Left hindlimb (tissue), 1 donor: ENCODE measurements at places on chromosomes 5 and 9.

DNA sequence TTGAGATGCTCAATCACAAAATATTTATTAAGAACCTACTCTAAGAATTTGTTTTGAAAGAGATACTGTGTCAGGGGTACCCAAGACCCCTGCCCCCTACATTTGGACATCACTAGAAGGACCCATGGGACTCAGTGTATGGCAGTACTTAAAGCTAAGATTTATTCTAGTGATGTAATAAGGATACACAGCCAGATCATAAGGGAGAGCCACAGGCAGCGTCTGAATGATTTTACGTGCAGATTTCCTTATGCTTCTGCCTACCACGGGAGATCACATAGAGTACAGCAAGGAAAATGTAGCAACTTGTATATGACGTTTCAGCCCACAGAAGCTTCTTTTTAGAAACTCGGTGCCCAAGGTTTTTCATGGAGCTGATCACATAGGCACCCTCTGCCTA lies 172.9 kb downstream of the DEPDC1B start:
- no peak for DNase-seq

GRCh38 chr9:37902796-37903646 lies 906 bp downstream of the SLC25A51 start:
- no peak for DNase-seq

GRCh38 chr5:176533894-176534611 lies 3.1 kb downstream of the RNF44 start:
- DNase-seq: no peak

GRCh38 chr5:111231119-111231518 lies 6.9 kb downstream of the CAMK4 start:
- DNase-seq: no peak

DNA sequence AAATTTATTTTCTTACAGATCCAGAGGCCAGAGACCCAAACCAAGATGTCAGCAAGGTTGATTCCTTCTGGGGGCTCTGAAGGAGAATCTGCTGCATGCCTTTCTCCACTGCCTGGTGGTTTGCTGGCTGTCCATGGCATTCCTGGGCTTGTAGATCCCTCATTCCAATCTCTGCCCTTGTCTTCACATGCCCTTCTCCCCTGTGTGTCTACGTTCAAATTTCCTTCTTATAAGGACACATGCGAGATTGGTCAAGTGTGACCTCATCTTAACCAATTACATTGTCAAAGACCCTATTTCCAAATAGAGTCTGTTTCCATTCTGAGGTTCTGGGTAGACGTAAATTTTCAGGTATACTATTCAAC lies 84.5 kb upstream of the RAI14 start:
- DNase-seq: no peak

GRCh38 chr9:134519375-134520070 lies 122.1 kb upstream of the COL5A1 start:
- no peak for DNase-seq

- DNase-seq: no peak
Observed at GRCh38 chr5:96758621-96759020, 49.1 kb downstream of the ERAP1 start.

DNA sequence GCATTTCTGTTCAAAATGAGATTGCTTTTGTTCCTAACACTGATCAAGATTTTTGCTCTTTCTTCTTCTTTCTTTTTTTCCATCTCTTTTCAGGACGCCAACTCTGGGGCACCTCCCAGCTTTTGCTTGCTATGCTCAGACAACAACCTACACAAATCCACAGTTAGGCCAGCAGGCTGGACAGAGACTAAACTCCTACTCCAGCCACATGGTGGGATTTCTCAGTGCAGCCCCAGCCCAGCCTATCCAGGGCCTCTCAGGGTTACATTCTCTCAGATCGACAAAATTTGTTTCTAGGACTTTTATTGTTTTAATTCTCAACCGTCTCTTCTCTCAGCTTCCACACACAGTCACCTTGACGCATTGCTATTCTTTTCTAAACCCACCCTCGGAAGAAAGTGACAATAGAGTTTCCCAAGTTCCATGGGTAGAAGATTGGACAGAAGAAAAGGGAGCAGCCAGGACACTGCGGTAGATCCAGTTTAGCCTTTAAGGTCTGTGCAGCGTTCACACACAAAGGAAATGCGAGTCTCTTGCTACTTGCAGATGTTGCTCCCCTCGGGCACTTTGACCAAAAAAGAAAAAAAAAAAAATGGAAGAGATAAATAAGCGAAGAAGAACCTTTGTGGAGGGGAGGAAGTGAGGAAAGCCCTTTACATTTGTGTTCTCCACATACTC lies 588.6 kb upstream of the GRAMD2B start:
- DNase-seq: no peak

GRCh38 chr9:125507226-125507625 lies 199.8 kb downstream of the MAPKAP1 start:
- no peak for DNase-seq

DNA sequence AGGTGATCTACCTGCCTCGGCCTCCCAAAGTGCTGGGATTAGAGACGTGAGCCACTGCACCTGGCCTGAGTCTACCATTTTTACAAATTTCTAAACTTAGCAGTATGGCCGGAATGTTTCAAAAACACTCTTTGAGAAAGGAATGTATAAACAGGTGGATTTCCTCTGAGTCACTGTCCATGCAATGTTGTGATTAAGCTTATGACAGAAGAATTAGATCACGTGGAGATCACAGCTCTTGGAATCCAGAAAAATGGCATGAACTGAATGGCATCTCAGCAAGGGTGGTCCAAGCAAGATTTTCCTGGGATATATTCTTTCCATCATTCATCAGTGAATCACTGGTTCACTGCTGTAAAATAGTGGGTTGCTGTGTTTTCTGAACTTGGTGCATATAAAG lies 865.0 kb downstream of the PTPRD start:
- no peak for DNase-seq

- no peak for DNase-seq
Observed at GRCh38 chr9:90916147-90916734, 114.6 kb downstream of the SYK start.

GRCh38 chr5:108003178-108003577 lies 332.4 kb upstream of the EFNA5 start:
- no peak for DNase-seq

DNA sequence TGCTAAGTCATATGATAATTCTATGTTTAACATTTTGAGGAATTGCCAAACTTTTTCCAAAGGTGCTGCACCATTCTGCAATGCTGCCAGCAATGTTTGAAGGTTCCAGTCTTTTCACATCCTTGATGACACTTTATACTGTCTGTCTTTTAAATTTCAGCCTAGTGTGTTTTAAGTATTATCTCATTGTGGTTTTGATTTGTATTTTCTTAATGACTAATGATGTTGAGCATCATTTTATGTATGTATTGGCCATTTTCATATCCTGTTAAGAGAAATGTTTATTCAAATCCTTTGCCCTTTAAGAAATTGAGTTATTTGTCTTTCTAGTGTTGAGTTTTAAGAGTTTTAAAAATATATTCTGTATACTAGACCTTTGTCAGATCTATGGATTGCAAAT lies 5.0 kb upstream of the TEX48 start:
- DNase-seq: no peak

DNA sequence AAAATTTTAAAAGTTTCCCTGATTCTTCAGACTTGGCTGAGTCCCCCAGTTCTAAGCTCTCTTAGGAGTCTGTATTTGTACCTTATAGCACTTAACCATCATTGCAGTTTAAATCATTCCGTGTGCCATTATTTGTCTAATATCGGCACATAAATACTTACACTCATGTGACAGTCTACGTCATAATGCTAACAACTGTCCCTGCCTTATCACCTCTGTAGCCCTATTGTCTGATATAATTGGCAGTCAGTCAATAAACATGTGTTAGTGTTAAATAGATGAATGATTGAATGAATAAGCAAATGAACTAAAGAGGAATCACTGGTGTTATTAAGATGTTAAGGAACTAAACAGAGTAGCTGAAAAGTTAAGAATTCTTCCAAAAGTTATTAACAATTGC lies 287.8 kb downstream of the EBF1 start:
- no peak for DNase-seq

DNA sequence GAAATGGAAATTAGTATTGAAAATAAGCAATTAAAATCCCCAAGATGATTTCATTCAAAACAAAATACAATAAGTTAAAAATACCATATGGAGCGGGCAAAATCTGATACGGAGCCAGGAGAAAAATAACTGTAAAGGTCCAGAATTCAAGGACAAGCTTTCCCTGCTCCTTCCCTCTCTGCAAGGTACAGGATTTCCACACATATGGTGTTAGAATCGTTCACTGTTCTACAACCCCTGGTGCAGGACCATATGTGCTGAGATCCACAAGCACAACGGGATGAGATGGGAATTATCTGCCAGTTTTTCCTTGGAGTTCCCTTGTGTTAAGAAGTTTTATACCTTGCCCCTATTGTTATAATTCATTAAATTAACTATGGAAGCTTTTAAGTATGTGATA lies 94.7 kb upstream of the DMAC1 start:
- no peak for DNase-seq
